NCI-H1436 treated with DMSO at 0.1 percent for 48 hours (cell line): ENCODE measurements at places on chromosomes 16 and 17.

GRCh38 chr17:9173386-9173983, 152.2 kb downstream of the NTN1 start:
- DNase-seq, result no peak

DNA sequence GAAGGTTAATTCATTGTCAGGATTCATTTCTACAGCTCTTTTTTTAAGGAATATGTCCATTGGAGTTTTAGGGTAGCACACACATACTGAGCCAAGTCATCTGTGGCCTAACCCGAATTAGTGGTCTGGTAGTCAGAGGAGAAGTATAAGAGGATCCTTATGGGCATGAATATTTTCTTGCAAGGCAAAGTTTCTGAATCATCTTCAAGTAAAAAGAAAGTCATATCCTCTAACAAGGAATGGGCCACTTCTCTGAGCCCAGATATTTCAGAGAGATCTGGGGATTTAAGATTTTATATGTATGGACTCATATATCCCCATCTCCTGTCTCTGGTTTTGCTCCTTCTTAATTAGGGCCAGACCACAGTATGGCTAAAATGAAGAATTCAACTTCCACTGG, 99.2 kb upstream of the CDH8 start:
- DNase-seq, result no peak

DNA sequence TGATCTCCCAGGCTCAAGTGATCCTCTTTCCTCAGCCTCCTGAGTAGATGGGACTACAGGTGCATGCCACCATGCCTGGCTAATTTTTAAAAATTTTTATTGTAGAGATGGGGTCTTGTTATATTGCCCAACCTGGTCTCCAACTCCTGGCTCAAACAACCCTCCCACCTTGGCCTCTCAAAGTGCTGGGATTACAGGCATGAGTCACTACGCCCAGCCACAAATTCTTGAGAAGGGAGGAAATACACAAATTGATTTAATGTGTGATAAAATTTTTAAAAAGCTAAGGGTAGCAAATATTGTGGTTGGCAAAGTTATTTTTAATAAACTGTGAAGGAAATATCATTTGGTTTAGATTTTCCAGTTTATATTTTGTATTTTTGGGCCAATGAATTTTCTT, 9.6 kb downstream of the ITGAD start:
- DNase-seq, result no peak

DNA sequence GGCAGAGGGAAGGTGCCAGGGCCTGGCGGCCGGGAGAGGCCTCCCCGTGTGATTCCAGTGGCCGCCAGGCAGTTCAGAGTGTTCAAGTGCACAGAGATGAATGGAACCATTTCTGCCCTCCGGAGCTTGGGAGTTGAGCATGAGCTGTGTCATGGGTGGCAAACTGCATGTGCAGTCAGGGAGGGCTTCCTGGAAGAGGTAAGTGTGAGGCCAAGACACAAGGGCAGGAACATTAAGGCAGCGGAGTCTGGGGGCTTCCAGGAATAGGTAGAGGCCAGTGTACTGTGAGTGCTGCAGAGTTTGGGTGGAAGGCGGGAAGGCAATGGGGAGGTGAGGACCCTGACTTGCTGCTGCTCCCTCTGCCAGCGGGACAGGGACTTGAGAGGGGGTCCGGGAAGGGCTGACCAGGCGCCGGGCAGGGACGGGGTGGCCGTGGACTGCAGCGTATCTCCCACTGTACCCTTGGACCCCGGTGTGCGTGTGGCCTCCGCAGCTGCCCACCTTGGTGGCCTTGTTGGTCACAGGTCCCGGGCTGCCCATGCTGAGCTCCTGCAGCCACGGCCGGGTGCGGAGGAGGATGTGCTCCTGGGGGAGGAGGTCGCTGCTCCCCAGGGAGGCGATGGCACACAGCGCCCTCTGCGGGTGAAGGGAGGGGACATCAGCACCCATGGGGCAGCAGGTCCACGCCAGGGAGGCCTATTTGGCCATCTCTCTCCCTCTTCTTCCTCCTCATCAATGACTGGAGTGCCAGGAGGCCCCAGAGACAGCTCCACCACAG, 7.5 kb upstream of the CEP131 start:
- DNase-seq, result no peak

- DNase-seq, result no peak
These were observed 338 bp downstream of the MAPK3 start for GRCh38 chr16:30122604-30123160.

DNA sequence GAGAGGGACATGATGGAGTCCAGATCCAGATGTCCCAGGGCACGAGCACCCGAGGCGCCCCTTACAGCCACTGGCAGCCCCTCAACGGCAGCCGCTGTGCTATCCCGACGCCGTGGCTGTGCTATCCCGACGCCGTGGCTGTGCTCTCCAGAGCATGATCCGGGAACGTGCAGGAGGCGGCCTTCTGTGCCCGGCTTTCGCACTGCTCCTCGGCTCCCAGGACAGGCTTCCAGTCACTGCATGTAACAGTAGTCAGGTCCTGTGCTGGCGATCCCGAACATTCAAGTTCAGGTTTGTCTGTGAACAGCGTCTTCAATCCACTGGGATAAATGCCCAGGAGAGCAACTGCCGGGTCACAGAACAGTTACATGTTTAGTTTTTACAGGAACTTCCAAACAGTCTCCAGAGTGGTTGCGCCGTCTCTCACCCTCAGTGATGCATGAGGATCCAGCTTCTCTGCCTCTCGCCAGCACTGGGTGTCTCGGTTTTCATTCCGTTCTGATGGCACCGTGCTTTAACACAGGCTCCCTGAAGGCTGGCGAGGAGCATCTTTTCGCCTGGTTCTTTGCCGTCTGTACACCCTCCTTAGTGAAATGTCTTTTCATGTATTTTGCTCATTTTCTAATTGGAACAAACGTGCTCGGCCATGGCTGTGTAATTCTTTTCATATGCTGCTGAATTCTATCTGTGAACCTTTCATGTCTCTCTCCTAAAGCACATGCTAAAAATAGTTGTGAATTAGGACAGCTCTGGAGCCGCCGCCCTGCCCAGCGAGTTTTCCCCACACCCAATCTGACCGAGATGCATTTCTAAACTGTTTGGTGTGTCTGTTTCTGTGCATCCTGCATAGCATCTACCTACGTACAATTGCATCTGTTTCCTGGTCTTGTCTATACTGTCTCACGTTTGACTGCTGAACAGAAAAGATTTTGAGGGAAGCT, 72.6 kb upstream of the METRNL start:
- no peak for DNase-seq
